ENCODE measurements at places on chromosomes 3 and 15.
A peak's percentile ranks its signal among the peaks of the same experiment; 100 is the strongest.

- DNase-seq = no peak
Measured at GRCh38 chr3:120410116-120410515, 40.7 kb downstream of the FSTL1 start.

- no peak for DNase-seq
Measured at GRCh38 chr3:149936812-149937230, 33.9 kb downstream of the PFN2 start.

GRCh38 chr3:78604341-78604740 lies 1163.5 kb downstream of the ROBO1 start:
- peak; percentile 33 for DNase-seq

- DNase-seq = no peak
Measured at GRCh38 chr15:98775498-98776230, 127.3 kb downstream of the IGF1R start.

GRCh38 chr15:63073497-63074172 lies 31.1 kb downstream of the TPM1 start:
- no peak for DNase-seq

DNA sequence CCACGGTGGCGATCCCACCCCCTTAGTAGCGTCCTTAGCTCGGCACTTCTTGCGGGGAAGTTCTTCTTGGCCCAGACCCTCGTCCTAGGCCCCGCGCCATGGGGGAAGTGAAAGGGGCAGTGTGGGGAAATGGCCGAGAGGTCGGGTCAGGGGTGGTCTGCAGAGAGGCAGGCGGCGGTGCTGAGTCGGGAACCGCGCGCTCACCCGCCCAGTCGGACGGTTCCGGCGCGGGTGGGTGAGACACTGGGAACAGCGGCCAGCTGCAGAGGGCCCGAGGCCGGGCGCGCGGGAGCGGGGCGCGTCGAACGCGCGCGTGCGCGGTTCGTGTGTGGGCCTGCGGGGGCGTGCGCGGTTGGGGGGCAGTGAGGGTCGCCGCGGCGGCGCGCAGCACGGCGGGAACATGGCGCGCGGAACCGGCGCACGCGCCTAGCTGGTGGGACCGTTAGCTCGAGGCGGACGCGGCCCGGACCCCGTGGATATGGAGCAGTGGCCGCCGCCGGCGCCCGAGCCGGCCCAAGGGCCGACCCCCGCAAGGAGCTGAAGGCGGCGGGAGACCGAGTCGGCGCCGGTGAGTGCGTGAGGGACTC lies 246.9 kb downstream of the GOLGA6L6 start:
- no peak for DNase-seq

DNA sequence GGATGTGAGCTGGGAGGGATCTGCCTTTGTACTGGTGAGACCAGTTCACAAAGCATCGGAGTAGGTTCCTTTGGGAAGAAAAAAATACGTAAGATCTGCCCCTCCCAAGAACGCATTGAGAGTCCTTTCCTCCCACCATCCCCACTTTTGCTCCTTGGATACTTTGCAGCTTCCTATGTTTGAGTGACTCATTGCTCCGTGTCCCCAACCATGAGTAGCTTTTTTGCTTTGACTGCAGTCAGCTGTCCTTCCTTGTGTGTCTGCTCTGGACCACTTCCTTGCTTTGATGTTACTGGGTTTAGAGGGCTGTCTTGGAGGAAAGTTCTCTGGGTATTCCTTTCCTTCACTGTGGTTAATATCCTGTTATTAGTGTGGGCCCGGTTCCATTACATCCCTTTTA lies 43.2 kb upstream of the PTPN23 start:
- DNase-seq = no peak

DNA sequence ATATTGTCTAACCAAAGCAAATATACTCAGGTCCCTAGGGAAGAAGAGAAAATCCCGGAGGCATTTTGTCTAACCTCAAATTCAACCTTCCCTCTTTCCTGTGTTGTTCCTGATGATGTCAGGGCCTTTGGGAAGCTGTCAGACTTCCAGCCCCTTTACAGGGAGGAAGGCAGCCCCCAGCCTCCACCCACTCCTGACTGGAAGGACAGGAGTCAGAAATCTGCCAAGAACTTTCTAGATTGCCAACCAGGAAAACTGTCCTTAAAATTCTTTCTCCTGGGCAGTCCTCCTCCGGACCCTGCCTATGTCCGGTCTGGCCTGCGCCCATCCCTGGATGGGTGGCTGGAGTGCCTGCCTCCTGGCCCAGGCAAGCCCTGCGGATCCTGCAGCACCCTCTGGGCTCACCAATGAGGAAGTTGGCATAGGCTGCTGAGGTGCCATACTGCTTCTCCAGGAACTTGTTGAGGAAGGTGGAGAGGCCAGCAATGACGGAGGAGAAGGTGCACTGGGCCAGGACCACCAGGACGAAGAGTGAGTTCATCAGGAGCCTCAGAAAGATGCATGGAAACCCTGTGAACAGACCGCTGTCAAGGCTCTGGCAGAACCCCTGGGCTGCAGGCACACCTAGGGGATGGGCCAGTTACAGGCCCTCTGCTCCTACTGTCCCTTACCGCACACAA lies 52.6 kb upstream of the RAB6B start:
- no peak for DNase-seq

- no peak for DNase-seq
Measured at GRCh38 chr15:82802497-82802896, 3.4 kb downstream of the FSD2 start.

DNA sequence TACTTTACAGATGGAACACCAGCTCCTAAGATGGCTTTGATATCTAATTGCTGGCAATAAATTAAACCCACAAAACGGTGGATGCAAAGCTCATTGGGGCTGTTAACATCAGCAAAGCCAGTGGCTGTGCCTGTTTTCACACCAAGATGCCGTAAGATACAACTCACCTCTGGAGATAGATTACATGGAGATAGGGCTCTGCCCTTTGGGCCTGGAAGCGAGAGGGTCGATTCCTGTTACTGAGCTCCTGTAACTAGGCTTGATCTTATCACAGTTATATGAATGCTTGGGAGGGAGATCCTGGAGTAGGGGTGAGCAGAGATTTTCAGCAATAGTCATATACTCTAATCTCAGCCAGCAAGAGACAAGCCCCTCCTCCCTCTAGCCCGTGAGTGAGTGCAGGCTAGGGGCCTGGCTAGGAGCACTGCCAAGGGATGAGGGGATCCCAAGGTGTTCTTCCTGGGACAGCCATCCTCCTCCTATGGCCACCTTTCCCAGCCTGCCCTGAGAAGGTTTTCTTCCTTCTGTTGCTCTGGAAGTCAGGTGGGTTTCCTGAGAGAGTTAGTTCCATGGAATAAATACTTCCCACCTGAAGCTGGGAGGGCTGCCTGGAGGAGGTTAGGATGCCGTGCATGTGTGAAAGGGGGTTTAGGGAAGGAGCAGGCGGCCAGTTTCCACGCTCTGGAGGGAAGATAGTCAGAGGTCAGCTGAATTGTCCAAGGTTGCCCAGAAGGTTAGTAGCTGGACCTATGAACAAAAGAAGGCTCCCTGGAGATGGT lies 18.1 kb upstream of the DOCK3 start:
- no peak for DNase-seq

- DNase-seq = no peak
Measured at GRCh38 chr15:59556380-59556779, 55.2 kb upstream of the GCNT3 start.

GRCh38 chr3:50466177-50466576 lies 37.3 kb downstream of the CACNA2D2 start:
- no peak for DNase-seq

GRCh38 chr3:152469248-152470025 lies 200.7 kb downstream of the MBNL1 start:
- DNase-seq = no peak

DNA sequence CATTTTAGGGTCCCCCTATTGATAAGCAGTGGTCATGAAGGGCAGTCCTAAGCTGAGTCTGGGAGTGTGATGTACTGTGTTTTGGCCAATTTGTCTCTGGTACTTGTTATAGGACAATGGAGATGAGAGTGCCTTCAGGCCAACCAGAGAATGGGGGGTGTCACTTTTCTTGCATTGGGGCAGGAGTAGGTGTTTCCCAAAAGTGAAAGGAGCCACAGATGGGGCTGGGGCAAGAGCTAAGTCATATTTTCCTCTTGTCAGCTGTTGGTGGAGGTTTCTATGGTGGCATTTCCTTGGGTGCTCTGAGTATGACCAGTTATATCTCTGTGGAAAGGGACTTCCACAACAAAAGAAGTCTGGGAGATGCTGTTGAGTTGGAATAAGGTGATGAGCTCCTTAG lies 24.7 kb upstream of the BSN start:
- DNase-seq = no peak

DNA sequence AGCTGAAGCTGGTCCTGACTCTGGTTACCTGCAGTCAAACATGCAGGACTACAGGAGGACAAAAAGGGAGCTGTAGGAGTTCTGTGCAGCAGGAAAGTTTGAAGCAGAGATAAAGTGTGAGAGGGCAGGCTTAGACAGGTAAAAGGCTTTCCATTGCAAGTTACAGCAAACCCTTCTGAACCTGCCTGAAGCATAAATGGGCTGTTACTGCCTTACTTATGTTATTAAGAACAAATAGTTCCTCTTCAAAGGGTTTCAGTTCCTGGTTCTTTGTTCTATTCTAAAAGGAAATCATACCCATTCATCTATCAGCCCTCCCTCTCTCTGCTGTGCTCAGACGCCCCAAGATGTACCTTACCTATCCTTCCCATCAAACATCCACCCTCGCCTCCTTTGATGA lies 52.4 kb upstream of the CACNA2D3 start:
- no peak for DNase-seq

- no peak for DNase-seq
Measured at GRCh38 chr15:101579631-101580163, 72.5 kb downstream of the TM2D3 start.

Measured in AG04449 (cell line).